HCT116 (cell line): ENCODE measurements at places on chromosomes 2 and 18. TPM values are rescaled to one million over a fixed set of nuclear protein-coding genes. Genes with fewer than 3 reads are reported as not detected.

- DNase-seq: no peak
Measured at GRCh38 chr2:167832868-167833287, 414.5 kb downstream of the STK39 start.

PAIP2B gene
- 5.9 TPM for total RNA-seq

KCNG3 gene
- 1.5 TPM for total RNA-seq

NEU4 gene
- 0.34 TPM for total RNA-seq

DNA sequence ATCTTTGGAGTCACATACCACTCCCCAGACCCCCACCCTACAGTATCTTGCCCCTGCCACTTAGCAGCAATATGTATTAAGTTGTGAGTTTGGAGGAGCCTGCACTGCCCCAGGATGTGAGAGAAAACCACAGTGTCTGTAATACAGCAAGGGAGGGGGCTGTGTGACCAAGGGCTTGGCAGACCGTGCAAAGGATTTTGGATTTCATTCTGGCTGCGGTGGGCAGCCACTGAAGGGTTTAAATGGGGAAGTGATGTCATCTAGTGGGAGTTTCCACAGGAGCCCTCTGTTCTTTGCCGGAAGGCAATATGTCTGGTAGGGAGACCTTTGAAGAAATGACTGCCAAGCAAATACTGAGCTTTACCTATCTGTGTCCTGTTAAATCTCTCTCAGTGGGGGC, 202.4 kb downstream of the FHOD3 start:
- DNase-seq: no peak

DNA sequence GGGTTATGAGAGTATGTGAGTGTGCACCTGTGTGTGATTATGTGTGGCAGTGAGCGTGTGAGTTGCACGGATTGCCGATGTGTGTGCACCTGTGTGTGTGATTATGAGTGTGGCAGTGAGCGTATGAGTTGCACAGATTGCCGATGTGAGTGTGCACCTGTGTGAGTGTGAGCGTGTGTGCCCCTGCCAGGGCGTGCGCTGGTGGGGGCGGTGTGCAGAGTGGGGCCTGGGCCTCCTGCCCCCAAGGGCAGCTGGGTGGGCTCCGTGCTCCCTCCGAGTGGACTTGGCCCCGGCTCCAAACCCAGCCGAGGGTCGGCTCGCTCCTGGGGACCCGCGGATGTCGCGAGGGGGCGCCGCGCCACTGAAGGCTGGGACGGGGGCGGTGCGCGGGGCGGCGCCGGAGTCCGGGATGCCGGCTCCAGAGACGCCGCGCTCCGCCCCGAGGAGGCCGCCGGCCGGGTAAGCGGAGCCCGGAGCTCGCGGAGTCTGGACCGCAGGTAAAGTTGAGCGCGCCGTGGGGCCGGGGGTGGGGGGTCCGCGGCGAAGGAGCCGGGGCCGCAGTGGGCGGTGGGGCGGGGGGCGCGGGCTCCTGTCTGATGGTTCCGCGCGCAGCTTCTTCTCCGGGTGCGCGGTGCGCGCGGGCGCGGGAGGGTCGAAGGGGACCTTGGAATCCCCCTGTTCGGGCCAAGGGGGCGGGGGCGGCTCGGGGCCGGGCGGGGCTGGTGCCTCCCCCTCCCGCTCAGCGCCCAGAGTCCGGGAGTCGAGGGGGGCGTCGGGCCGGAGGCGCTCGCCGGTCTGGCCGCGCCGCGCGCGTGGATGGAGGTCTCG, at the start of gene KCNG2:
TSS of gene KCNG2 (plus strand) at position 421 of the 828 bp plus-strand sequence. CDS start 65,730 bp downstream, outside the sequence.
- DNase-seq: no peak

- no peak for DNase-seq
Measured at GRCh38 chr2:88826399-88826798, 134.9 kb downstream of the RPIA start.

GRCh38 chr2:158414538-158414937, 42.0 kb downstream of the CCDC148 start:
- no peak for DNase-seq
